ENCODE measurements at places on chromosomes 13 and 19.

DNA sequence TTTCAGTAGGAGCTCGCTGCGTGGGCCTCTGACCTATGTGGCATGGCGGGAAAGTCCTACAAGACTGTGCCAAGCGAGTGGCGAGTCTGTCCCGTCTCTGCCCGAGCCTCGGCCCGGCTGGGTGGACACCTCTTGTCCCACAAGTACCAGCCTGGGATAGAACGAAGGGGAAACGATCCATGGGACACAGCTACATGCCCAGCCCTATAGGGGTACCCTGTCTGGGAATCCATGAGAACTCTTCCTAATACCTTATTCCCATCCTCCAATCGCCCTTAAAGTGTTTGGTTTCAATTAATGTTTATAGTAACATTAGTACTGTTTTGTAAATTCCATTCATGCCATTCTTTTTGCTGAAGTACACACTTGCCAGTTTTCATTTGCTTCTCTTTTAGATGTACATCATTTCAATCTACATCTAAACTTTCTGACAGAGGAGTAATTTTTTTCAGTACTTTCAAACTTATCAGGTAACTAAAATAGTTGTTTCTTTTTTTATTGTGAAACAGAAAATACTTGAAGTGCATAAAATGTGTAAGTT, 667 bp upstream of the ZNF790 start:
- no peak for DNase-seq

- no peak for DNase-seq
Measured at GRCh38 chr19:19223636-19224035, 11.9 kb downstream of the NCAN start.

- DNase-seq = no peak
Measured at GRCh38 chr13:100511466-100511865, 77.1 kb downstream of the GGACT start.

GRCh38 chr13:78201411-78201810, 282.8 kb upstream of the EDNRB start:
- no peak for DNase-seq

- no peak for DNase-seq
Measured at GRCh38 chr13:80305737-80306136, 35.2 kb downstream of the SPRY2 start.

GRCh38 chr13:91785431-91786119, 387.2 kb downstream of the GPC5 start:
- DNase-seq = no peak

GRCh38 chr13:113972451-113973217, 1.2 kb downstream of the C13orf46 start:
- DNase-seq = no peak

- DNase-seq = no peak
Measured at GRCh38 chr19:51326216-51327065, 15.0 kb downstream of the IGLON5 start.

GRCh38 chr13:35190241-35190640, 248.2 kb downstream of the NBEA start:
- no peak for DNase-seq

DNA sequence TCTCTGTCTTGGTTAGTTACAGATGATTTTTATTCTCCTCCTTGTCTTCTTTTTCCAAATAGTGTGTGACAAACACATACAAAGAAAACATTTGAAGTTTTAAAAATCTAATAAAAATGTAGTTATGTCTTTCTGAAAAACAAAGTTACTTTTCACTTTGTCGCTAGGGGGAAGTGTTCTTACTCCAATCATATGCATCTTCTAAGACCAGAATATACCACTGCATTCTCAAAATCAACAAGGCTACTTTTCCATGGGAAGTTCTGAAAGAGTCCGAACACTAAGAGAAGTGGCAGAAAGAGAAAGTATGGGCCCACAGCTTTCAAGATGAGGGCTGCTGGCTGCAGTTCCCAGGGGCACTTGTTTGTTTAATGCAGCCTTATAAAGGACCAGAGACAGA, 208.9 kb downstream of the DCT start:
- DNase-seq = no peak

DNA sequence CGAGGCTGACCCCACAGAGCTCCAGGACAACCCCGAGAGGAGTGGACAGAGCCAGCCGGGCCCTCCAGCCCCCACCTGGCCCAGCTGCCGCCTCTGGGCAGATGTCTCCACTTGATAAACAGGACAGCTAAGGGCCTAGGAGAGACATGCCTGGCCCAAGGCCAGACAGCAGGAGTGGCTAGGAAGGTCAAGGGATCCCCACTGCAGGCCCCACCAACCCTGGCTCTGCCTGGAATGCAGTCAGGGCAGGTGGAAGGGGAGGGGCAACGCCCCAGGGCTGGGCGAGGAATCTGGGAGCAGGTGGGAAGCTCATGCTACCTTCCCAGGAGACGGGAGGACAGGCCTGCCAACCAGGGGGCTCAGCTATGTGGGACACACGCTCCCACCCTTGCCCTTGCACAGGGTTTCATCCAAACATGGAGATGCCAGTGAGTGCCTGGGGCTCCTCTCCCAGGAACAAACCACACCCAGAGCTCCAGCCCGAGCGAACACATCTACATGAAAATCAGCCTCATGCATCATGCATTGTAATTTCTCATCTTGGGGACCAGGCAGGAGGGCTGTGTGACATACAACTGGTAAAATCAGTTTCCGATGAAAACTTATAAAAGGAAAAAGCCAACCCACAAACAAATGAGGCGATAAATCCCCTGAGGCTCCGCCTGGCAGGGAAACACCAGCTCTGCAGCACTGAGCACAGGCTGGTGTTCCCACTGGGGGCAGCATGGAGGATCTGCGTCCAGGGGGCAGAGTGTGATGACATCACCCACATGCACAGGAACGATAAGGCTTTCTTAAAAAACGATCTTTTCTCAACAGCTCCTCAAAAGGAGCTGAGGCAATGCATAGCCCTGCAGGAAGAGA, 25.0 kb downstream of the SH3GL1 start:
- peak; percentile 70 for DNase-seq

GRCh38 chr19:49065905-49066512, 1.4 kb upstream of the NTF4 start:
- DNase-seq = no peak

GRCh38 chr19:40217027-40217810, 965 bp downstream of the TTC9B start:
- DNase-seq = no peak

- no peak for DNase-seq
Measured at GRCh38 chr13:38590796-38591507, 95.9 kb upstream of the FREM2 start.

GRCh38 chr13:57824121-57824520, 192.6 kb downstream of the PCDH17 start:
- no peak for DNase-seq

DNA sequence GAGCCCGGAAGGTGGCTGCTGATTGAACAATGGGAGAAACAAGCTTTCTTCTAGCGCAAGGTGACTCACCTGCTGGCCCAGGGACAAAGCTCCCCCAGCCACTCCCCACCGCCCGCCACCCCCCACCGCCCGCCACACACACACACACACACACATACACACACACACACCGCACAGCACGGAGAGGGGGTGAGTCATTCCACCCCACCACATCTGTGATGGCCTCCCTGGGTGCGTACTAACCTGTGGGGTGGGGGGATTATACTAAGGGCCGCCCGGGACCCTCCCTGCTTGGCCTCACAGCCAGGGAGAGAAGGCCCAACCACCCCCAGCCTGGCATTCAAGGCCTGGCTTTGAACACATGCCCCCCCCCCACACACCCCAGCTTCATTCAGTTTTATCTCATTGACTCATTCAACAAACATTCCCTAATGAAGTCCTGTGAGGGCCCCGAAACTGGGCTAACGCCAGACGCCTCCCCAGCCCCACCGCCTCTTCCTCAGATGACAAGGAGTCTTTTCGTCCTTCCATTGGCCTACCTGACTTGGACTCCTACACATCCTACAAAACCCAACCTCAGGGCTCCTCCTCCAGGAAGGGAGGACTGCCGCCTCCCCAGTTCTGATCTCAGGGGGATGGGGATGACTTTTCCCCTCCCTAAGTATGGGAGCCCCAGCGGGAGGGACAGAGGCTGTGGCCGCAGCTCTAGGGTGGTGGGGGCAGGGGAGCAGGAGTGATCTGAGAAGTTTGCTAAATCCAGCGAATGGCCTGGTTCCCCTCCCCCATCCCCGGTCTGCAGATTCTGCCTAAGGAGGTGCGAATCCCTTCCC, 5.8 kb upstream of the ONECUT3 start:
- DNase-seq = no peak

- DNase-seq = no peak
Measured at GRCh38 chr13:23777575-23777870, 111.7 kb downstream of the MIPEP start.

GRCh38 chr19:2454962-2455850, 1.6 kb downstream of the LMNB2 start:
- DNase-seq = no peak

GRCh38 chr13:78121459-78122348, 203.1 kb upstream of the EDNRB start:
- DNase-seq = peak; percentile 71

DNA sequence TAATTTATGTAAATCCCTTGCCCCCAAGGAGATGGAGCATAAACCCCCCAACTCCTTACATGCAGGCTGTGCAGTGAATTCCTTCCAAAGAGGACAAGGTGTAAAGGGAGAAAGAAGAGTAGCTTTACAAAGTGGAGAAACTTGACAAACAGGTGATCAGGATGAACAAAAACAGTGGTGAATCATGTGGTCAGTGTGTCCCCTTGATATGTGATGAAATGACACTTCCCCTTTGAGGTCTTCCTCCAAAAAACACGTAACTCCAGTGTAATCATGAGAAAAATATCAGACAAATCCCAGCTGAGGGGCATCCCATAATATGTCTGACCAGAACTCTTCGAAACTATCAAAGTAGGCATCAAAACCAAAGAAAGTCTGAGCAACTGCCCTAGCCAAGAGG, 29.5 kb upstream of the AKT2 start:
- peak; percentile 50 for DNase-seq

DNA sequence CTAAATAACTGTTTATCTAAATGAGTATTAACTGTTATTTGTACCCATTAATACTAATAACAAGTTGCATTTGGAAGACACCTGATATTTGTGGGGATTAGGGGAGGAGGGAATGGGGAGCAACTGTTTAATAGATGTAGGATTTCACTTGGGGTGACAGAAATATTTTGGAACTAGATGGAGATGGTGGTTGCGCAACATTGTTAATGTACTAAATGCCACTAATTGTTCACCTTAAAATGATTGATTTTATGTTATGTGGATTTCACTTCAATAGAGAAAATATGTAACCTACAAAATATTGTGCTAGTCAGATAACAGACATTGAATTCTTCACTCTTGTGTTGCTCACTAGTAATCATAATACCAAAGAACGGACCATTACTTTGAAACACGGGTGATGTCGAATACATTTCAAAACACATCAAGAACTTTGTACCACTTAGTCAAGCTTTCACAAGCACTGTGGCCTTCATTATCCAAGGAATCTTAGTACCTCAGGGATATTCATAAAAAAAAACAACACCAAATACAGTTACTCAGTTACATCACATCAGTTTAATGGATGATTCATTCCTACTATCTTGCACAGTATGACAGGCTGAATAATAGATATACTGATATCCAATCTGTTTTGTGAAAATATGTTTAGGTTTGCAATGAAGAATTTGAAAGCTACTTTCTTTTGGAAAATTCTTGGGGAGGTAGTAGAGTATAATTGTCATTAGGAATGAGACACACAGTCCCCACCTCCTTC, 721.8 kb downstream of the PCDH9 start:
- DNase-seq = no peak

DNA sequence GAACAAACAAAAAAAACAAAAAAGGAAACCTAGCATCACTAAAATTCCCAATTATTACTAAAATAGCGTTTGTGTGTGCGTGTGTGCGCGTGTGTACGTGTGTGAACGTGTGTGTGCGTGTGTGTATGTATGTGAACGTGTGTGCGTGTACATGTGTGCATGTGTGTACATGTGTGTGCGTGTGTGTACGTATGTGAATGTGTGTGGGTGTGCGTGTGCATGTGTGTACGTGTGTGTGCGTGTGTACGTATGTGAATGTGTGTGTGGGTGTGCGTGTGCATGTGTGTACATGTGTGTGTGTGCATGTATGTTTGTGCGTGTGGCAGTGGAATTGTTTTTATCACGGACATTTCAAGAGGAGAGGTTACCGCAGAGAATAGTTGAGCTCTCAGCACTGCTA, 21.6 kb downstream of the CATSPERD start:
- DNase-seq = no peak

DNA sequence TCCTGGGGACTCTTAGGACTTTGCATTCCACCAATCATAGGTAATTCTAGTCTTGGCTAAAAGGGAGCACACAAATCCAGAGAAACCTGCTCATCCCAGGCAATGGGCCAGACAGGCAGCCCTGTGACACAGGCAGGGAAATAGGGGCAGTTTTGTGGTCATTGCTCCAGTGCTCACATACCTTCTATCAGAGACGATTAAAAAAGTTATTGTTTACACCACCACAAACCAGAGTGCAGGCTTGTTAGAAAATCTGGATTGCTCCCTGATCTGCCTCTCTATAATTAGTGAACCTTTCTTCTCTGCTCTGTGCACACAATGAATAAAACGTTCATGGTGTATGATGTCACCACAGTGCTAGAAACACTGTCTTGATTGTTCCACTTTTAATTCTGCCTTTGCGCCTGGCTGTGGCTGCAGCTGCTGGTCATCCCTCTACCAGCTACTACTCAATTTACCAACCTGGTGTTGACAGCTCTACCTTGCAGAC, 121.6 kb upstream of the SPATA13 start:
- DNase-seq = no peak

DNA sequence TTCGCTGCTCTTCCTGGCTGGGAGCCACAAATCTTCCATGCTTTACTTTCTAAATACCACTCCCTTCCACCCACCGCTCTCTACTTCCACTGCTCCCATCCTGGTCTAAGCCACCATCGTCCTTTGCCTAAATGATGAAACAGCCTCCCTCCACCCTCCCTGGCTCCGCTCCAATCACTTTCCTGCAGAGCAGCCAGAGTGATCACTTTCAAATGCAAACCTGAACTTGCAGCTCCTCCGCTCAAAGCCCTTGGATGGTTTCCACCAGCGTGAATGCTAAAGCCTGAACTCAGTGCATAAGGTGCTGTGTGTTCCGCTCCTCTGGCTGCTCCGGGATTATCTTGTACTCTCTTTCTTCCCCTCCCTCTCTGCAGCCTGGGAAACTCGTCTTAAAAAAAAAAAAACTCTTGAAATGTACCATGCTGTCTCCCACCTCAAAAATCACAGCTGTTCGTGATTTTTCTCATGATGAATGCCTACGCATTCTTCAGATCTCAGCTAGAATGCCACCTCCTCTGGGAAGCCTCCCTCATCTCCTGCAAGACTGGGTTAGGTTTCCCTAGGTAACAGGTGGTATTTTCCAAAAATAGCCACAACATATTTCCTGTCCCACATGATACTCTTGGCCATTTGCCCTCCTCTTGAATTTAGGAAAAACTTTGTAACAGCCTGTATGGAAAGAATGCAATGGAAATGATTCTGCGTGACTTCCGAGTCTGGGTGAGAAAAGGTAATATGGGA, 3.7 kb upstream of the SIN3B start:
- DNase-seq = no peak
